ENCODE measurements at places on chromosomes 2 and 18.

DNA sequence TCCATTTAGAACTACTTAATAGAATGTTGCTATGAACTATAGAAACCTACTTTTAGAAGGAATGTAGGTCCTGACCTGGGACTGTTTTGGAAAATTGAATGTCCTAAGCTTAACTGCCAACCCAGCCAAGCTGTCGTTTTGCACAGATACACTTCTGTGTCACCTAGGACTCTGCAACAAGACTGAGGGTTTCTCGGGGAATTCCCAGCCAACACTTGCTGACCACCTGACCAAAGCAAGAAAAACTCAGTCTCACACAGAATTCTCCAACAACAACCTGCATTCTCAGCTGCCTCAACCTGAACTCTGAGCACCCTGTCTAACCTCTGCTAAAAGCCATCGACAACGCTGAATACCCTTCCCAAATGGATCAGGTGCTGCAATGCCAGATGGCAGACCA lies 128.2 kb downstream of the SS18 start:
- no peak for DNase-seq

DNA sequence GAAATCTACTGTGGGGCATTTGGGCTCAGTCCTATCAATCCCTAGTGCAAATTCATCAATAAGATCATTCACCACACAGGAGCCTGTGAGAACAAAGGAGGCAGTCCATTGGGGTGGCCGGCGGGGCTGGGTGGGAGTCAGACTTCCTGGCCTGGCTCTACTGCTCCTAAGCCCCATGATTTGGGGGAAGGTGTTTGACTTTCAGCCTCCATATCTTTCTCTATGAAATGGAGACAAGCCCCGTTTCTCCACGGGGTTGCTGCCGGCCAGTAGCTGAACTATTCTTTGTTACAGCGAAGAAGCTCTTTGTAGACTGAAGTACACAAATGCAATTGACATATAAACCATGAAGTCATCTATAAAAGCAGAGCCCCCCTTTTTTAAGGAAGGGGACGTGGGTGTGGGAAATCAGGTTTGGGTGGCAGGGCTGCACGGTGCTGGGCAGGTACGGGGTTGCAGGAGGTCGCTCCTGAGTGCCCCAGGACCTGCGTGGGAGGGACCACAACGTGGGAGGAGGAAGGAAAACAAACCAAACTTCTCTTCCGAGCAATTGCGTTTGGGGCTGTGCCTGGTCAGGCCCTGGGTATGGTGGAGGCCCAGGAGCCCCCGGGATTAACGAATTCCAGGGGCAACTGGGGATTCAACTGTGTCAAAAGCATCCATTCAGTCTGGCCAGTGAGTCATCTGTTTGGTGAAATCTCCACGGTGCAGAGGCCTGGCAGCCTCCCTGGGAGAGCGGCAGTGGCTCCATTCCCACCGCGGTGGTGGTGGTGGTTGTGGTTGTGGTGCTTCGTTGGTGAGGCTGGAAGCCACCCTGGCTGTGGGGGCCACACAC lies 18.2 kb downstream of the FBLN7 start:
- DNase-seq, result no peak

- DNase-seq, result no peak
These were observed 255.4 kb downstream of the NDUFA10 start for GRCh38 chr2:239769554-239770245.

- no peak for DNase-seq
These were observed 73.6 kb downstream of the CD226 start for GRCh38 chr18:69874058-69874457.

GRCh38 chr2:3043726-3044125 lies 333.9 kb downstream of the EIPR1 start:
- no peak for DNase-seq

- DNase-seq, result no peak
These were observed 34.5 kb upstream of the L3MBTL4 start for GRCh38 chr18:6449213-6449612.

- DNase-seq, result no peak
These were observed 9.2 kb downstream of the ACVR1 start for GRCh38 chr2:157866666-157867642.

DNA sequence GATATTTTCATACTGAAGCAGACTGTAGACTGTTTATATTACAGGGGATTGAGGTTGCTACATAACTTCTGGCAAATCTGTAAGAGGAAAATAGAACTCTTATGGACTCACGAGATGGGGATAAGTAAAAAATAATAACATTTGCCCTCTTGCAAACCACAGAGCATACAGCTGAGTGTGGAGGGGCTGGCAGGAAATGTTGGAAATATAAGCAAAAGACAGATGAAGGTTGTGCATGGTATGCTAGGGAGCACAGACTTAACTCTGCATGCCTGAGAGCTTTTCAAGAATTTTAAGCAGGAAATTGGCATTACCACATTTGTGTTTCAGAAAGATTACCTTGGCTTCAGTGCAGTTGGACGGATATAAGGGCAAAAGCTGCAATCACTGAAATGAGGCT lies 411.1 kb downstream of the RAD51AP2 start:
- no peak for DNase-seq

DNA sequence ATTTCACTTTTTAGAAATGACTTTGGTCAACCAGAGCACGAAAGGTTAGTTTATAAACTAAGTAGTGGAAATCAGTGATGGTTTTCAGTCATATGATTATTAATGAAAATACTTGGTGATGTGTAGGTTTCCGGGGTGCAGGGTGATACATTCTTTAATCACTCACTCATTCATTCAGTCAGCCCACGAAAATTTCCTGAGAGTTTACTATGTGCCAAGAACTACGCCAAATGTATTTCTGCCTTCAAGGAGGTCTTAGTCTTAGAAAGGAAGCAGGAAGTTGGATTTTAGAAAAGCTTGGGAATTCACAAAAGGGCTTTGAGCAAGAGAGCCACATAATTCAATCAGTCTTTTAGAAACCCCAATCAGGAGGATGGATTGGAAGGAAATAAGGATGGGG lies 543.6 kb downstream of the PLCL1 start:
- no peak for DNase-seq

GRCh38 chr2:122596598-122596997 lies 841.1 kb downstream of the TSN start:
- no peak for DNase-seq

DNA sequence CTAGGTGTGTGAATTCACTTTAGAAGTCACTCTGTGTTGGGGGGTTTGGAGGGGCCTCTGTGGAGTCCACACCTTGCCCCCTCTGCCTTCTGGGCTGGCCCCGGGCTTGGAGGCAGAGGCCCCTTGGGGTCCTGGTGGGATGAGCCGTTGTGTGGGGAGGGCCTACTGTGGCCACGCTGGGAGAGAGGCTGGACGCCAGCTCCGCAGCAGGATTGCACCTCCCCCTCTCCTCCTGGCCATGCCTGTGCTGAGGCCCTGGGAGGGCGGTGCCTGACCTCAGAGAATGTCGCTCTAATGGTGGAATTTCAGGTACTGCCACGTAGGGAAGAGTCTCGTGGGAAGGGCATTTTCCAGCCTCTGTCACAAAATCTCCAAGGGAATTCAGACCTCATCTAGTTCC lies 237.0 kb downstream of the ATAD2B start:
- no peak for DNase-seq

GRCh38 chr2:164252568-164253287 lies 368.6 kb downstream of the GRB14 start:
- DNase-seq, result no peak

DNA sequence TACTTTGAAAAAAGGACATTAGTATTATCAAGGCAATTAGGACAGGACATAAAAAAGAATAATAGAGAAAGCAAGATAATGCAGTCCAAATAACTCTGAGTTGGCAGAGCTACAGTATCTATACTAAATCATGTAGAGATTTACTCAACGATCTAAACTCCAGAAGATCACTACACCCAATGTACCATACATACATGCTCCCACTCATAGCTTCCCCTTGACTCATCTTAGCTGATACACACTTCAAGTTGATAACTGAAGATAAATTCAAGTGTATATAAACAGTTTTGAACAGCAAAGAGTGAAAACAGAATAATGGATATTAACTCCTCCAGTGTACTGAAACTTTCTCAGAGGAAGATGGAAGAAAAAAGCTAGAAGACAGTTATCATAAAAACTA lies 78.5 kb downstream of the SESTD1 start:
- DNase-seq, result no peak

- no peak for DNase-seq
These were observed 80.1 kb downstream of the SOCS6 start for GRCh38 chr18:70368903-70369302.

DNA sequence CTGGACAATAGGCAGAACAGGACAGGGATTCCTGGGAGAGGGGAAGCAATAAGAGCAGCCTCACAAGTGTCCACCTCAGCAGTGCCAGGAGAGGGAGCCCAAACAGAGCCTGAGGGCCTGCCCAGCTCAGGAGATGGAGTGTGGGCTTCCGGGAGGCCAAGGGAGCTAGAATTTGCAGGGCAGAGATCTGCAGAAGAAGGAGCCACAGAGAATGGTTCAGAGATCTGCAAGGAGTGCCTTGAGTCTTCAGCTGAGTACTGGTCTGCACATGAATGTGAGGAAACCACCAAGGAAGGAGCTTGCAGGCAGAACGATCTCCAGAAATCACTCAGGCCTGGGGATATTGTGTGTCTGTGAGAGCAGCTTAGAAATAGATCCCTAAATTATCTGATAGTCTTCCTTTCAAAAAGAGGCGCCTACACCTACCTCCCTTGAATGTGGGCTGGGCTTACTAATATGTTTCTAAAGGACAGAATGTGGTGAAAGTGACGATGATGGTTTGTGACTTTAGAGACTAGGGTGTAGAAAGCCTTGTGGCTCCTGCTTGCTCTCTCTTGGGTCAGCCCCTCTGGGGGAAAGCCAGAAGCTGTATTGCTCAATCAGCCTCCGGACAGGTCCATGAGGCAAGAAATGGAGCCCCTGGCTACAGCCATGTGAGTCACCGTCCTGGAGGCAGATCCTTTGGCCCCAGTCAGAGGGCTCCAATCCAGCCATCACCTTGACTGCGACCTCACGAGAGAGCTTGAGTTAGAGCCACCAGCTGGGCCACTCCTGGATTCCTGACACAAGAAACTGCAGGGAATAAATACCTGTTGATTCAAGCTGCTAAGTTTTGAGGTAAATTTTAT lies 7.6 kb upstream of the LPIN1 start:
- peak; percentile 51 for DNase-seq

DNA sequence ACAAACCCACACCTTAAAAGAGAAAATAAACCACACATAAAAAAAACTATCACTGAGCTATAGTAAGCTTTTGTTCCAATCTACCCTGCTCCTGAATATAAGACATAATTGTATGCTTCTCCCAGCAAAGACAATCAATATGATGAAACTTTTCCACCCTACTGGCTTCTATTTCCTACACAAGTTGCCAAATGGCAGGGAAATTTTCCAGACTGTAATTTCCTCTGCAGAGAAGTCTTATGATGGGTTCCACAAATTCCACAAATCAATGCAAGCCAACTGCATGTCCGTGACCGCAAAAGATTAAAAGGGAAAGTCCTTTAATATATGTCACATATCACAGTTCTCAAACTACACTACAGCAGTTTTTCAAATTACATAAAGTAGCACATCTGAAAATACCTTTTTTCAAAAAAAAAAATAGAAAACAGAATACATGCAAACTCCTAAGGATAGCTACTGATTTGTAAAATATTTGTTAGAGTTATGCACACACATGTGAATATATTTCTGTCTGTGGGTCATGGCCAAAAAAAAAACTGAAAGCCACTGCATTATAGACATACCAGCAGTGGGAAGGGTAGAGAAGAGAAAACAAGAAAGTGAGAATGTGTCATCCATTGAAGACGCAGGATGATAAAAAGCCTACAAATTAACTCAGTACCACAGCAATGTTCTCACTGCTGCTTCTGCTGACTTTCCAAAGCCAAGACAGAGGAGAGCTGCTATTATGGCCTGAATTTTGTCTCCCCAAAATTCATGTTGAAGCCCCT lies 61.4 kb downstream of the RPL31 start:
- no peak for DNase-seq

- peak; percentile 13 for DNase-seq
These were observed 251.0 kb upstream of the CWC22 start for GRCh38 chr2:180258041-180258537.

GRCh38 chr2:219230059-219230540 lies 494 bp downstream of the ANKZF1 start:
- peak; percentile 47 for DNase-seq

DNA sequence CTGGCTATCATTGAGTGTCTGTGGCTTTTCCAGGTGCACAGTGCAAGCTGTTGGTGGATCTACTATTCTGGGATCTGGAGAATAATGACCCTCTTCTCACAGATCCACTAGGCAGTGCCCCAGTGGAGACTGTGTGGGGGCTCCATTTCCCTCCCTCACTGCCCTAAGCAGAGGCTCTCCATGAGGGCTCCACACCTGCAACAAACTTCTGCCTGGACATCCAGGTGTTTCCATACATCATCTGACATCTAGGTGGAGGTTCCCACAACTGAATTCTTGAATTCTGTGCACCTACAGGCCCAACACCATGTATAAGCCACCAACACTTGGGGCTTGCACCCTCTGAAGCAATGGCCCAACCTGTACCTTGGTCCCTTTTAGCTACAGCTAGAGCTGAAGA lies 775.4 kb upstream of the CDH2 start:
- no peak for DNase-seq

DNA sequence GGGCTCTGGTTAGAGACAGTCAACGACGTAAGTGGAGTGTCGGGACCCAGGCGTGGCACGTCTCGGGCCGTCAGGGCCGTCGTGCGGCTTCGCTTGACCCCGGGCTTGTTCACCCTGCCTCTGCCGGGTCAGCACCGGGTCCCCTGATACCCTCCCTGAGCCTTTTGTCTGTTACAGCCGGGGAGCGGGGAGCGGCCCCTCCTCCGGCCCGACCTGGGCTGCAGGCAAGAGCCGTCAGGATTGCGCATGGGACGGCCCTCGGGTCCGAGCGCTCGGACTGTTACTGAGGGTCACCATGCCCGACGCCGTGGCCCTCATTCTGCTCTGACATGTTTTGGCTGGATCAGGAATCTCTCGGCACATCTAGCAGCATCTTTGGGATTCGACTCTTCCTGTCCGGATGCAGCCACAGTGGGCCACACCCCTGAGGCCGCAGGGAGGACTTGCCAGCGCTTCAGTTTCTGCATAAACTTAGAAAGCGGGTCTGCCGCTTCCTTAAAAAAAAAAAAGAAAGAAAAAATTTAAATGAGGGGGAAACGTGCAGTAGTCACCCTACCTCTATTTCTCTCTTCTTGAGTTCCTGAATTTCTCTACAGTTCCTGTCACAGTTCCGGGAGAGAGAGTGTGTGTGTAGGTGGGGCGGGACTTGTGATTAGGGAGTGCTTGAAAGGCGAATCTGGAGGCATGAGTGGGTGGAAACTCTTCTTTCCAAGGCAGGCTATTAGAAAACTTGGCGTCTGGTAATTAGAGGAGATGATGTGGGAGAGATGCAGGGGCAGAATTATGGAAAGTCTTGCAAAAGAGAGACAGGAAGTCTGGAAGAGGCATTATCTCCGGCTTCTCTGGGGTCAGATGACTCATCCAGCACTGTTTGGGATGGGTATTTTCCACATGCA lies 909 bp downstream of the TMEM87B start:
- DNase-seq, result peak; percentile 26

- no peak for DNase-seq
These were observed 763.8 kb upstream of the CDH7 start for GRCh38 chr18:64986906-64987495.

All from HEK293T (cell line).